Natural killer cell (primary cell): ENCODE measurements at places on chromosomes 4 and X. TPM values are rescaled to one million over a fixed set of nuclear protein-coding genes. Genes with fewer than 3 reads are reported as not detected.

Gene SUV39H1
- total RNA-seq: 11.0 TPM

DNA sequence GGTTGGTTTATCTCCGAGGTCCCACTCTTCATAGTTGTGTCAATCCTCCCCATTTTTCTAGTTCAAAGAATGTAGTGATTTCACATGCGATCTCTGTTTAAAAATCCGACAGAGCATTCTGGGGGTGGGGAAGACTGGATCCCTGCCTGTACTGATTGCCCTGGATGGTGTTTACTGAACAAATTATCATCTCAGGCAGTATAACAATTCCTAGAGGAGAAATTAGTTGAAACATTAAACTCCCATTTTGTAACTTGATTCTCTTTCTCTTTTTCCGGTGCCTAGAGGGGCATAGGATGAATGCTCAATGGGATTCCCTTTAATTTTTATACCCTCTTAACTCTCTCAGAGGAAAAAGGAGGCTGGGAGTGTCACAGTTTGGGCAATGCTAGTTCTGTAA lies 10.0 kb upstream of the CWH43 start:
- no peak overlapping the region for H3K4me3 ChIP-seq
- no peaks in the 10 kb centered on the region for H3K27me3 ChIP-seq
- H3K36me3 ChIP-seq: no peaks in the 10 kb centered on the region
- H3K4me1 ChIP-seq: no peaks in the 10 kb centered on the region
- no peak for DNase-seq
- no peak overlapping the region for H3K27ac ChIP-seq

DNA sequence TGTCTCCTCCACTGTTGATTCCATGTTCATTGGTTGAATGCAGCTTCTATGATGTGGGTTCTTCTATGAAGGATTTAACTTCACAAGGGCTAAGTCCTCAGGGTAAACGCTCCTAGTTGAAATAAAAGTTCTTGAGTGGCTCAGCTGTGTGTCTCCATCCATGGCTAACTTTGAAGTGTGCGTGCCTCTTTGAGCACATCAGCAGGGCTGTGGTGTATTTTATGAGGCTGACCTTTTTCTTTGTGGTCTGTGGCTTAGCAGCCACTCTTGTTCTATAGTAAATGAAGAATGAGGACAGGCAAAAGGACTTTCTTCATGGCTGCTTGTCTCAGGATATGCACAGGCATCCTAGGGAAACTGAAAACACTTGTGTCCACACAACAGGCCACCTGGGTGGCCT lies 88.5 kb downstream of the KIT start:
- DNase-seq: no peak
- no peaks in the 10 kb centered on the region for H3K36me3 ChIP-seq
- peaks cover 2% of the 10 kb centered on the region for H3K27me3 ChIP-seq
- H3K4me3 ChIP-seq: no peak overlapping the region
- H3K27ac ChIP-seq: no peak overlapping the region

DNA sequence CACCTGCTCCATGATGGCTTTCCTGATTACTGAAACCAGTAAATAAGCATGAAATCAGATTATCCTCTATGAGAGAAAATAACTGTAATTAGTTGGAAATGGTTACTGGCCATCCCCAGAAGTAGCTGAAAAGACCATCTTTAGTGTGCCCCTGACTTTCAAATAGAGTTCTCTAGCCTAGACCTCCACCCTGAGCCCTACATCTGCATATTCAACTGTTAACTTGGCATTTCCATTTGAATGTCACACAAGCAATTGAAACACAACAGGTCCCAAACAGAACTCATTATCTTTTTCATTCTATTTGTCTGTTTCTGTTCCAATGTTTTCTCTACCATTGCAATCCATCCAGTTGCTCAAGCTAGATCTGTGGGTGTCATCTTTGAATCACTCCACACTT lies 952.3 kb downstream of the RPA4 start:
- H3K4me3 ChIP-seq: no peak overlapping the region
- no peaks in the 10 kb centered on the region for H3K4me1 ChIP-seq
- no peak overlapping the region for H3K27ac ChIP-seq
- H3K27me3 ChIP-seq: no peaks in the 10 kb centered on the region
- no peak for DNase-seq

DNA sequence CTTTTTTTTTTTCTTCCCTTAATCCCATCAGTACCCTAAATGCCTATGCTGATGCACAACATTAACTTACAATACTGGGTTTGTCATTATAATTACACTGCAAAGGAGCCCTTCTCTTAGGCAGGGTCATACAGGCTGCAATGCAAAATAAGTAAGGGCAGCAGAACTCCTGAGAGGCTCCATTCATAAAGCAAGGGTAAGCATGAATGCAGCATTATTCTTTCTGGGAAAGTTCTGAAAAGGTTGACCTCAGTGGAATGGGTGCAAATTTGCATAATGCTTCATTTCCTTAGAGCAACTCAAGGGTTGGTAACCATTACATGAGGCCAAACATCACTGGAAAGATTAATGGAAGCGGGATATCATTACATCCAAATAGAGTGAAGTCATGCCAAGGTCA lies 789.2 kb downstream of the KLHL13 start:
- H3K4me3 ChIP-seq: no peak overlapping the region
- H3K27me3 ChIP-seq: no peaks in the 10 kb centered on the region
- no peak overlapping the region for H3K27ac ChIP-seq
- H3K36me3 ChIP-seq: no peaks in the 10 kb centered on the region
- DNase-seq: no peak
- H3K4me1 ChIP-seq: no peaks in the 10 kb centered on the region

DNA sequence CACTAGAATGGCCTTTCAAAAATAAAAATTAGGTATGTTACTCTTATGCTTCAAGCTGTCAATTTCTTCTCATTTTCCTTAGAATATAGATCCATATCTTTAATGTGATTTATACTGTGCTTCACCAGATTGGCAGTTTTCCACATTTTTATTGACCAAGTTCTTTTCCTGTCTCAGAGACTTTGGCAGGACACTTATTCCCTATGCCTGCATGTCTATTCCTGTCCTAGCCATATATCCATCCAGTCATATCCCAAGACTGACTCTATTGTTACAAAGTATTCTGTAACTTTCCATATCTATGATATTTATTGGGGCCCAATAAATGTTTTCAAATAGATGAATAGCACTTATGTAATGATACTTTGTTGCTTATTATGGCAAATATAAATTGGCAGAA lies 450.7 kb downstream of the GASK1B start:
- H3K36me3 ChIP-seq: no peaks in the 10 kb centered on the region
- DNase-seq: no peak
- H3K27ac ChIP-seq: no peak overlapping the region
- H3K4me3 ChIP-seq: no peak overlapping the region
- H3K4me1 ChIP-seq: no peaks in the 10 kb centered on the region

GRCh38 chrX:31219174-31219573 lies 147.3 kb upstream of the FTHL17 start:
- H3K36me3 ChIP-seq: no peaks in the 10 kb centered on the region
- no peak overlapping the region for H3K27ac ChIP-seq
- no peaks in the 10 kb centered on the region for H3K4me1 ChIP-seq
- H3K4me3 ChIP-seq: no peak overlapping the region
- no peaks in the 10 kb centered on the region for H3K27me3 ChIP-seq

Gene HHIP
- total RNA-seq: not detected

- no peak overlapping the region for H3K4me3 ChIP-seq
- H3K27me3 ChIP-seq: no peaks in the 10 kb centered on the region
- no peak overlapping the region for H3K27ac ChIP-seq
- no peaks in the 10 kb centered on the region for H3K4me1 ChIP-seq
- no peak for DNase-seq
Measured at GRCh38 chrX:134525086-134525792, 65.3 kb downstream of the HPRT1 start.

- no peak overlapping the region for H3K27ac ChIP-seq
- no peaks in the 10 kb centered on the region for H3K4me1 ChIP-seq
- no peak overlapping the region for H3K4me3 ChIP-seq
Measured at GRCh38 chrX:140744085-140744484, 34.5 kb downstream of the LINC00632 start.

DNA sequence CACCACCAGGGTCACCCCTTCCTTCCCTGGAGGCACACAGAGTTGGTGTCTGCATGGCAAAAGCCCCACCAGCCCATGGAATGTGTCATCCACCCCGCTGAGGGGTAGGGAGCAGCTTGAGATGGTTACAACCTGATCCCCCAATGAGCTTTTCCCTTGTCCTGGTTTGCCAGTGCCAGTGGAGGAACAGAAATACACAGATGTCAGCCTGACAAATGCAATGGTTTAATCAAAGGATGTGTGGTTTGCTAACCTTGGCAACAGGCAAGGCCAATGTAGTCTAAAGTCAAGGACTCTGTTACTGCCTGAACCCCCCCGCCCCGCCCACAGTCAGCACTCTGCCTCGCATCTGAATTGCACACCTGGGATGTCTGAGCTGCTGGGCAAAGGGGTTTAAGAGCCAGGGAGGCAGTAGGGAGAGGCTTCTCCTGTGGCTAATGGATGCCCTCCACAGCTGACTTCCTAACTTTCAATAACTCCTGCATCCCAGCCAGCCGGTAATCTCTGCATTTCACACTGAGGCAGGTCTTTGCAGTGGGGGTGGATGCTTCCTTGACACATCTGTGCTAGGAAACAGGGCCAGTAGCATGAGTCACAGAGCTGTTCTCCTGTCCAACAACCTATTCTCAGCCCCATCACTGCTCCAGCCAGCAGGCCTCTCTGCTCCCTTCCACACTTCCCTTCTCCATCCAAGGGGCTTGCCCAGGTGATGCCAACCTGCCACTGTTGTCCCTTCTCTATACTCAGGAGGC lies 137.5 kb downstream of the AMMECR1 start:
- DNase-seq: no peak
- H3K4me1 ChIP-seq: no peaks in the 10 kb centered on the region
- no peaks in the 10 kb centered on the region for H3K36me3 ChIP-seq

DNA sequence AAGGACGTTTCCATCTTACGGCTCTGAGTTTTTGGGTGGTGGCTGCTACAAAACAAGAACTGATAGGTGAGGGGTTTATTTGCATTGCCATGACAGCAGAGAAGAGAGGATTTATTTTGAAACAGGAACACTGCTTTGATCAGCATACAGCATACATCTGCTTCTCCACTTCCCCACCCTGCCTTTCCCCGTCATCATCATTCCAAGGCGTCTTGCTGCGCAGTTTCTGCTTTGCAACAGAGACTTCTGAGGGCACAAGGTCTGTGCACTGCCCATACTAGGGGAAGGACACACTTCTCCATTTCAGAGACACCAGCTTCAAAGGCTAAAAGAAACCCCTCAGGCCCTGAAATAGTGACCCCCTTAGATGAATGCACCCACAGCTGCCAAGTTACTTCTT lies 19.1 kb downstream of the STARD8 start:
- H3K27me3 ChIP-seq: no peaks in the 10 kb centered on the region
- no peak overlapping the region for H3K4me3 ChIP-seq
- no peaks in the 10 kb centered on the region for H3K36me3 ChIP-seq
- H3K27ac ChIP-seq: no peak overlapping the region
- no peaks in the 10 kb centered on the region for H3K4me1 ChIP-seq

DNA sequence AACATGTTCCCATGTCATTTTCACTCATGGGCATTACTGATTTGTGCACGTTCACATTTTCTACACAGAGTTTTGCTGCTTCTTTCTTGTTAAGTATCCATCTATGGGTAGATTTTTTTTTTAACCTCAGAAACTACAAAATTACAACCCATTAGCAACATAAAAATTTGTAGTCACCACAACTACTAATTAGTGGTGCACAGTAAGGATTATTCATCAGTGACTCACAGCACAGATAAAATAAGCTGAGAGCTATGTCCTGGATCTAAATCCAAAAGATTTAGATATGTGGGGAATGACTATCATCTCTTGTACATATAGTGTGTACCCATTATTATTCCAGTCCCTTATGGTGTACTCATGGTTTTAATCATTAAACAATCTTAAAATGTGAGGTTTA lies 19.7 kb upstream of the AMELX start:
- H3K27me3 ChIP-seq: no peaks in the 10 kb centered on the region
- no peaks in the 10 kb centered on the region for H3K36me3 ChIP-seq
- H3K4me1 ChIP-seq: no peaks in the 10 kb centered on the region
- no peak overlapping the region for H3K4me3 ChIP-seq
- no peak for DNase-seq

Gene NKX3-2
- total RNA-seq: not detected

DNA sequence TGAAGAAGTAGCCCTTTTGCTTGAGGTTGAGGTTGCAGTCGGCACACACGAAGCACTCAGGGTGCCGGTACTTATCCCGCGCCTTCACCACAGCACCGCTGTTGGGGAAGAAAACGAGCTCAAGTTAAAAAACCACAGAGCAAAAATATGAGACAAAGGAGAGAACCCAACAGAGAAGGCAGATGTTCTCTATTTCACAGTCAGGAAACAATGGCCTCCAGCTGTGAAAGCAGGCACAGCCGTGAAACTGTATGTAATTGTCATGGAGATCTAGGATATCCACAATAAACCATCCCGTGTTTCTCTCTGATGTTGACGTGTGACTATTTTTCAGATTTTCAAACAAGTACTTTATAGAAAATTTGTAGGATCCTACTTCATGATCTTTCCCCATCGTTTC lies 30.9 kb upstream of the CCDC110 start:
- no peak overlapping the region for H3K4me3 ChIP-seq
- H3K4me1 ChIP-seq: no peaks in the 10 kb centered on the region
- H3K27ac ChIP-seq: no peak overlapping the region
- no peaks in the 10 kb centered on the region for H3K36me3 ChIP-seq
- no peak for DNase-seq
